Hematopoietic multipotent progenitor cell treated with erythropoietin and hydrocortisone succinate and interleukin-3 and kit ligand, for 6 days (in vitro differentiated cells): ENCODE measurements at places on chromosomes 2 and 18.
A peak's percentile ranks its signal among the peaks of the same experiment; 100 is the strongest.

GRCh38 chr2:144114760-144115159, 405.2 kb downstream of the ZEB2 start:
- DNase-seq: no peak

GRCh38 chr2:203412546-203413331, 84.5 kb downstream of the ABI2 start:
- no peak for DNase-seq

GRCh38 chr2:133605011-133605765, 36.9 kb upstream of the NCKAP5 start:
- DNase-seq: no peak

- DNase-seq: no peak
Observed at GRCh38 chr2:168433527-168433926, 22.5 kb upstream of the CERS6 start.

DNA sequence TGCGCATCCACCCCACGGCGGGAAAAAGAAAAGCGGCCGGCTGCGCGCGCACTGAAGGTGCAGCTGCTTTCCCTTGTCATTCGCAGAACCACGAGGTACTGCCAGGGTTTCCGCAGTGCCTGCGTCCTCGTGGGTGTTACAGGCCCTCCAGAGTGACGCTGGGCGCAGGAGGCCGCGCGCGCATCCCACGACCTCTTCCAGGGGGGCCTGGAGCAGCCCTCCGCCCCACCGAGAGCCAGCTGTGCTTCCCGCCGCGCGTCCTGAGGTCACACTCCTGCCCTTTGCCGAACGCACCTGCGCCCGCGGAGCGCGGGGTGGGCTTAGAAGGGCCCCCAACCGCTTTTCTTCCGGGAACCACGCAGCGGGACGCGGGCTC, 378 bp upstream of the IAH1 start:
- DNase-seq: peak; percentile 56

GRCh38 chr18:79849328-79850207, 51.8 kb downstream of the KCNG2 start:
- DNase-seq: no peak

DNA sequence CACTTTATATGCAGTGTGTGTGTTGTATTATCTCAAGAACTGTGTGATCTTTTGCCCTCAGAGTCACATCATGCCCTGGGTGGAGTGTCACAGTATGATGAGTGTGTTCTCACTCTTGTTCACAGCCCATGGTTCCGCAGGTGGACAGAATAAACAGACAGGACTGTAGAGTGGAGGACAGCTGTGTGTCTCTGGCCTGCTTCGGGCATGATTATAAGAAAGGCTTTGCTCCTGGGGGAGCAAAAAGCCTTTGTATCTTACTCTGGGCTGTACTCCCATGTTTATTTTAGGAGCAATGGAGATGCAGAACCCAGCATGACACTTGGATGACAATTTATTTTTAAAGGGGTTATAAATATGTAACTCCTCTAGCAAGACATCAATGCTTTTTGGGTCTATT, 371.7 kb upstream of the MEX3C start:
- DNase-seq: no peak

DNA sequence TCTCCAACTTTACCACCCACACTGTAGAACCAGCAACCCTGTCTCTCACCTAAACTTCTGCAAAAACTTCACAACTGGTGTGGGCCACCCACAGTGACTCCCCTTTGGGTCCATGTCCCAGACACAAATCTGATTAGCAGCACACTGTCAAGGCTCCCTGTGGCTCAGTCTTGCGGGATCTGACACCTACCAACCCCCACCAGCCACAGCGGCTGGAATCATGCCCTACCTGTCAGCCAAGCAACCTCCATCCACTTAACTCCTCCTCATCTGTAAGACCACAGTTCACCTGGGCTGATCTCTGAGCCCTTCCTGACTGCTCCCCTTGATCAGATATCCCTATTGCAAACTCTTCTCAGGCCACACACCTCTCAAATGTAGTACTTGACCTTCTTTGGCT, 14.6 kb downstream of the TCF4 start:
- no peak for DNase-seq

GRCh38 chr2:106126705-106127281, 67.3 kb downstream of the UXS1 start:
- DNase-seq: no peak

DNA sequence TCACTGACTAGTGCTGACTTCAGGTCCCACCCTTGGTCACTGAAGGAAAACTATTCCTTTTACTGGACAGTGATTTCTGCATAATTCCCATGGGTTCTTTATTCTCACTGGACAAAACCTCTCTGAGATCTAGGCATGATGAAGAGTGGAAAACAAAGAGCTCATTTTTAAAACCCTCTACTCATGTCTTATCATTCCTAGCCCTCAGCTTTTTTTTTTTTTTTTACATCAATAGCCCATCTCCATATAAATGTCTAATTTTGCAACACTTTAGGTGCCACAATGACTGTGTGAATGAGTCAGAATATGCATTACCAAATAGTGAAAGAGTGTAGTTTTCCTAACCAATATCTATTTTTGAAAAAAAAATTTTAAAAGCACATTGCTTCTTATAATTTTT, 74.8 kb downstream of the TCF4 start:
- no peak for DNase-seq

- DNase-seq: no peak
Observed at GRCh38 chr2:212928681-212929080, 222.7 kb downstream of the IKZF2 start.

DNA sequence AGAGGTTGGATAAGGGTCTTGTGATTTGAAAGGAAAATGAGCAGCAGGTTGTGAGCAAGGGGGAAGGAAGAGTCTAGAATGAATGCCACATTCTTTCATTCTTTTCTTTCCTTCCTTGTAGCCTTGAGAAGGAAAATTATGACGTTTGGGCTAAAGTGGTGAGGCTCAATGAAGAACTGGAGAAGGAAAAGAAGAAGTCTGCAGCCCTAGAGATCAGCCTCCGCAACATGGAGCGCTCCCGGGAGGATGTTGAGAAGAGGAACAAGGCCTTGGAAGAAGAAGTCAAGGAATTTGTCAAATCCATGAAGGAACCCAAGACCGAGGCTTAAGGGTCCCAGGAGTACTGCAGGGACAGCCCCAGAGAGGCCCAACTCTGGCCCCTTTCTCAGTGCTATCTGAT, 45.3 kb downstream of the BMP10 start:
- DNase-seq: no peak

DNA sequence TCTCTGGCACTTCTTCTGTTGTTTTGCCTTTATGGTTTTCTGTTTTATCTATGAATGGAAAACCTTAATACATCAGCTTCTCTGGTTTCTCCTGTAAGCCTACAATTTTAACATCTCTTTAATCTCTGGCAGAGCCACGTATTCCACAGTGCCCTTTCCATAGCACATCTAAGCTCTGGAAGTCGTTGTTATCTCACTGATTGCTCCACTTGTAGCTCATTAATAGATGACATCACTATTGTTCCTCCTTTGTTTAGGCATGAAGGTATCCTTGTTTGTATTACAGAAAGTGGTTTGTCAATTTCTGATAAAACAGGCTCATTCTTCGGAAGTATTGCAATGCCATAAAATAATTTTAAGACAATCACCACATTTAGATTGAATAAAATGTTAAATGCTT, 185.2 kb downstream of the ZNF804A start:
- DNase-seq: no peak

- DNase-seq: no peak
Observed at GRCh38 chr18:32698153-32698552, 74.7 kb downstream of the KLHL14 start.

- no peak for DNase-seq
Observed at GRCh38 chr2:60118061-60118460, 435.4 kb downstream of the BCL11A start.

DNA sequence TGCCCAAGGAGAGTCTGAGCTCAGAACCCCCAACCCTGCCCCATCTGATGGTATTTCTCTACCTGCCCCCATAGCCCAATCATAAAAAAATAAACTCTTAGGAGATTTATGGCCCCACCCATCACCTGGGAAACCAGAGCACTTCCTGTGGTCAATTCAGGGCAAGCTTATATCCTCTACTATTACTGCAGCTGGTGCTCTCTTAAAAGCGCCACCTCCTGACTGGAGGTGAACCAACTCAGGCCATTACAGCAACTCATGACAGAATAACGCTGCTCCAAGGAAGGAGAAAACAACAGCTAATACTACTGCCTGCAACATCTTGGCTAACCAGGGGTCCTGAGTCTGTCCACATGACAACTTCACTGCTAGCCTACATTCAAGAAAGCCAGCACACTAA, 195.7 kb downstream of the MTCL1 start:
- no peak for DNase-seq

GRCh38 chr2:239625971-239626734, 225.3 kb upstream of the HDAC4 start:
- DNase-seq: no peak
